Activated naive CD4-positive, alpha-beta T cell treated with Interleukin-2 at 50 U/mL for 16 hours (primary cell): ENCODE measurements at places on chromosomes 5 and 9.

- no peak for DNase-seq
Observed at GRCh38 chr5:57468481-57469163, 14.0 kb downstream of the ACTBL2 start.

DNA sequence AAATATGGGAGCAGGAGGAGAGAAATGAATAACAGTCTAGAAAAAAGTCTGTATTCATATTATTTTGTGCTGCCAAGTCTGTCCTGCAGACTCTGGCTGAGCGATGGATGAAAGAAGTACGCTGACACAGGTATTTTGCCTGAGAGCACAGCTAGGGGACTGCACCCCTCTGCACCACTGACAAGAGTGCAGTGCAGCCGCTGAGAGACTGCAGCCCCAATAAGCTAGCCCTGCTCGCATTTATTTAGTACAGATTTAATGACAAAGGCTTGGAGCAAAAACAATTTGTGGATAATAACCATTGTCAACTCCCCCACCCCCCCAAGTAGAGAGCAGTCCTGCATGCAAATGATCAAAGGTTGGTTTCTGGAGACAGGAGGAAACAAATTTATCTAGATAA is 13.3 kb upstream of the MRPS30 start:
- no peak for DNase-seq

- no peak for DNase-seq
Observed at GRCh38 chr5:103624035-103624480, 61.5 kb upstream of the NUDT12 start.

- DNase-seq = no peak
Observed at GRCh38 chr5:147169399-147169798, 65.4 kb upstream of the STK32A start.

DNA sequence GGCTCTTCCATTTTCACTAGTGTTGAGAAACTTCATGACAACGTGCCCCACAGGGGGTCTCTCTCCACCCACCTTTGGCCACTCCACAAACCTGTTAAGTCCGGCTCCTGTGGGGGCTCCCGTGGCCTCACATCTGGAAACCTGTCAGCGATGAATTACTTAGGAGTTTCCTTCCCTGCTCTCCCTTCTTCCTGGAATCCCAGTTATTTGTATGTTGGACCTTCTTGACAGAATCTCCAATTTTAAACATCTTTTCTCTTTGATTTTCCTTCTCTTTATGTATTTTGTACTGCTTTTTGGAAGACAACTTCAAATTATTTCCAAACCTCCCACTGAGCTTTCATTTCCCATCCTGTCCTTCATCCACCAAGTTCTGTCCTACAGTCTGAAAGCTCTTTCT is 55.1 kb upstream of the NRARP start:
- no peak for DNase-seq

- DNase-seq = no peak
Observed at GRCh38 chr5:169511708-169512107, 71.9 kb upstream of the SPDL1 start.

DNA sequence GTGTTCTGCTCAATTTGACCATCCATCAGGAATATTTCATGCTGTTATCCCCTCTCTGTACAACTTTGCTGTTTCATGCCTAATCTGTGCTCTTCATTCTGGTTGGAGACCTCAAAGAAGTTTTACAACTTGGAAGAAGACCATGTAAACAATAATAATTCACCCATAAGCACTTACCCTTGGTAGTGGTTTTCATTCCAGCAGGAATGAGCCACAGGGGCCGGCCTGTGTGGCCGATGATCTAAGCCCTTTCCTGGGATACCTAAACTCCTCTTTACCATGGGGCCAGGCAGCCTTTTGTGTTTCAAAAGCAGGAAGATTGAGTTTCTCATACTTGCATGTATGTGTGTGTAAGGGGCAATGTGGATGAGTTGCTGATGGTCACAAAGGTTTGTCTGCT is 165.0 kb downstream of the FGF1 start:
- DNase-seq = no peak

- DNase-seq = no peak
Observed at GRCh38 chr5:45277860-45278259, 418.3 kb downstream of the HCN1 start.

GRCh38 chr5:115126303-115126702 is 43.4 kb downstream of the TRIM36 start:
- DNase-seq = no peak
